ENCODE measurements at places on chromosomes 12 and 14.

- DNase-seq, result no peak
Measured at GRCh38 chr14:50726372-50727107, 58.4 kb upstream of the SAV1 start.

- peak; percentile 42 for DNase-seq
Measured at GRCh38 chr14:99724939-99725773, 41.1 kb downstream of the CYP46A1 start.

DNA sequence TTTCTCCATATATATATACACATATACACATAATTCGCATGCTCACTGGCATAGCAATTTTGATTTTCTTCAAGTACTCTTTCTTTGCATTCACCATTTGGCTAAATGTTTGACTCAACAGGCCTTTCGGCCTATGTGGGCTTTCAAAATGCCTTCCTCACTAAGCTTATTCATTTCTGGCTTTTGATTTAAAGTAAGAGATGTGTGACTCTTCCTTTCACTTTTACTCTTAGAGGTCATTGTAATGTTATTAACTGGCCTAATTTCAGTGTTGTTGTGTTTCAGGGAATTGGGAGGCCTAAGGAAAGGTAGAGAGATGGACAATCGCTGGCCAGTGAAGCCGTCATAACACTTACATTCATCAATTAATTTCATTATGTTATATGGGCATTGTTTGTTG is 14.5 kb upstream of the KLRD1 start:
- DNase-seq, result no peak

DNA sequence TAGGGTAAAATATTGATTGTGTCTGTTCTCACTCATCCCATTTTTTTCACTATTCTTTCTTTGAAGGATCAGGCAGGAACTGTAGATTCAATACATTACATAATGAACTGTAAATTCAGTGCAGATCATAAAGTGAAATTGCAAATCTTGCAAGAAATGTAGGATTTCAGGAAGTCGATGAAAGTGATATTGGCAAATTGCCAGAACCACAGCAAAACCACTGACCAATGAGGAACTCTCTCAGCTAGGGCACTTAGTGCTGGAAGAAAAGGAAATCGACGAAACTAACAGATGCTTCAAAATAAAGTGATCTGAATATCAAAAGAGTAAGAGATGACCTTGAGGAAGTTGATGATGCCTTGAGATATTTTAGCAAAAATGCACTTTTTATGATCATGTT is 157.6 kb downstream of the AACS start:
- DNase-seq, result no peak

DNA sequence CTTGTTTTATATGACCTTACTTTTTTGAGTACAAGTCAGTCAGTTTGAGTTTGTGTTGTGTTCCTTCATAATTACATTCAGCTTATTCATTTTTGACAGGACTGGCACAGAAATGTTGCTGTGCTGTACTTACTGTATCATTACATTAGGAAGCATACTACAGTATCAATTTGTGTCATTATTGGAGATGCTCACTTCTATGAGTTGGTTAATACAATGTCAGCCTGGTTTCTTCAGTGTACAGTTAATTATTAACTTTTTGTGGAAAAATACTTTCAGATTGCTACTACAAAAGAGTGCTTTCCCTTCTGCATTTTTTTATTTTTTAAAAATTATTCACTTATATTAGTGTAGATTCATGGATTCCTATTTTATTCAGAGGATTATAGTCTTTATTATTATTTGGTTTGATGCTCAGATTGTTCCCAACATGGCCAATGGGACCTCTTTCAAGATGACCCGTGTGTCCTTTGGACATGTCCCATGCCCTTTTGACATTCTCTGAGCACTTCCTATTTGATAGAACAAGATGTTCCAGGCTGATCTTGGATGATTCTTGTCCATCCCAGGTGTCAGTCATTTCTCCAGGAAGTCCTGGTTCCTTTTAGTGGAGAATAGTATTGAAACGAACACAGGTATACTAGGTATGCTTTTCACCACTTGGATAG is 66.6 kb downstream of the MON2 start:
- no peak for DNase-seq

GRCh38 chr14:64246688-64247087 is 47.5 kb downstream of the ESR2 start:
- no peak for DNase-seq
